ENCODE measurements at places on chromosomes 3 and 15.

DNA sequence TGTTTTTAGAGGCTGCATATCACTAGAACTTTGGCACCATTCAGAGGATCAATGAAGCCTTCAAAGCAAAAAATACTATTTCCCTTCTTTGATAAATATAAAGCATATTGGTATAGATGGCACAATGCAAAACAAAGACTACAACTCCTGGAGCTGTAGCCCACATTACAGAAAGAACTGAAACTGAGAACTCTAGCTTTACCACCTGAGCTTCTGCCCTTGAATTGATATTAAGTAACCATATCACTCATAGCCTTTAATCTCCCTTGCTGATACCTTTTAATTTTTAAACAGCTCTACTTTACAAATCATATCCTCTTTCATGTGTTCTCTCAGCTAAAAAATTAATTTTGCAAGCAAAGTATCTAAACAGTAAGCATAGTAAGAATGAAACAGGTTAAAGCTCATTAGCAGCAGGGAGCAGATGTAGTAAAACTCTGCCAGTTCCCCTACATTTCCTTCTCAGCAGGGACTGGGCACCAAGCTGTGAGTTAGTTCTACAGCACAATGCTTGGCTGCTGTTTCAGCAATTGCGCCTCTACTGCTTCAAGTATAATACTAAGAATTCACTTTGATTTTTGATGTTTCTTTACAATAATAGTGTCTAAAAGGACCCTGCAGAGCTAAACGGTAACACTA is 97.9 kb upstream of the NANOGP8 start:
- no peak for DNase-seq

GRCh38 chr15:34514251-34514670 is 69.2 kb downstream of the GOLGA8B start:
- no peak for DNase-seq

- no peak for DNase-seq
Measured at GRCh38 chr3:132726341-132726823, 4.2 kb upstream of the NPHP3 start.

GRCh38 chr3:177237206-177237605 is 39.9 kb upstream of the TBL1XR1 start:
- DNase-seq, result no peak

DNA sequence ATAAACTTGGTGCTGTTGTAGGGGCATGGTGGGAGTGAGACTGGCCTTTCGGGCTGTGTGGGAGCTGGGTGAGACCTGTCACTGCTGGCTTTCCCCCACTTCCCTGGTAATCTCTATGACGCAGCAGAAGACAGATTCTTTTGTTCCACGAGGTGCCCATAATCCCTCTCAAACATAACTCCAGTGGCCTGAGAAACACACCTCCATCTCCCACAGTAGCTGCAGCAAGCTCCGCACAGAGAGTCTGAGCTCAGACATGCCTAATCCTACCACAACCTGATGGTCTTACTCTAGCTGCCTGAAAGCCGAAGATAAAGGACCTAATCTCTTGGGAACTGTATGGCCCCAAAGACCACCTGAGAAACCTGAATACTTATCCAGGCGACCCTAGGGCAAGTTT is 225.6 kb upstream of the CRBN start:
- DNase-seq, result no peak

GRCh38 chr3:98376631-98377030 is 13.8 kb upstream of the OR5K3 start:
- no peak for DNase-seq

DNA sequence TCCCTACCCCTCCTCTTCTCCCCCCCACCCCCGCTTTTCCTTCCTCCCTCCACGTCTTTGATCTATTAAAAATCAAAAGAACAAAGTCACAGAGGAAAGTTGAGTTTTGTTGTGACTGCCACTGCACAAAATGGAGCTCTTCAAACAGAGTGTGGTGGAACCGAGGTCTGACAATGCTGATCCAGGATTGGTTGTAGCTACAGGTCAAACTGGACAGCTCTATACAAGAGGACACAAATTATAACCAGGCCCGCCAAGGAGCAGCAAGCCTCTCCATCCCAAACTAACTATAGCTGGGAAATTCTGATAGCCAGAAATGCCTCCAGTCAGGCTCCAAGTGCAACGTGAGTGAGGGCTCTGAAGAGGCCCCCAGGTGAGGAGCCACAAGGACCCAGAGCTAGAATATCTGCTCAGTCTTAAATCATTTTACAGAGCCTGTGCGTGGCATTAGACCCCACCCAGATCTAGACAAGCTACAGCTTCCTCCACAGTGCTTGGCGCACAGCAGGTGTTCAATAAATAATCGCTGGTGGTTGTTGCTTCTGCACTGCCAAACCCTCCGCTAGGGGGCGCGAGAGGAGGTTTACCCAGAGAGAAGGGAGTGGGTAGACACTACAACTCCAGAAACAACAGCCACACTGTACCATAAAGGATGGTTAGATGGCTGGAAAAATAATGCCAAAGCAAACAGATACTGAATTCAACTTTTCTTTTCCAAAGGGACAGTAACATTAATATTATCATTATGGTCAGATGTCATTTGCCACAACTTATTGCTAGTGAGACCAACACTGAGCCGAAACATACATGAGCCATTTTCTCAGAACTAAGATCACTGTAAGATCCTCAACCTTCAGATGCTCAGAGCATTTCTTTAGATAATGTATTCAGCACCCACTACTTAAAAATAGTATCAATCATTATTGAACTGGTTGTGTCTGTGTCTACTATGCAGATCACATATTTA is 44.6 kb downstream of the ZIC4 start:
- no peak for DNase-seq

DNA sequence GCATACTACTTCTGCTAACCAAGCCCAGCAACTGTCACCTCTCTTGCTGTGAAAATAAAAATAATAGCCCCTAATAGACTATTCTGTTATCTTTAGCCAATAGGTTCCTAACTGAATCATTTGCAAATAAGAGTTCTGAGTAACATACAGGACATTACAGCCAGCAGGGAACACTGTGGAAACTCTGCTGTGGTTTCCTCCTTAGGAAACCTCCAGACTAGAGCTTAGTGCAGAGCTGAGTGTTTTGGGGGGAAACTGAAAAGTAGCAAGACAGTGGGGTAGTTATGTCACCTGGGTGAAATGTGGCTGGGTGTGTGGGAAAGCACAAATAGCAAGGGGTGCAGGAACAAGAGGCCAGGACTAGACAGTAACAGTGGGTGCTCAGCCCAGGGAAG is 32.4 kb downstream of the DZIP1L start:
- no peak for DNase-seq

GRCh38 chr3:70218471-70218870 is 94.0 kb downstream of the MDFIC2 start:
- no peak for DNase-seq

GRCh38 chr3:191961529-191961928 is 500.6 kb downstream of the PYDC2 start:
- no peak for DNase-seq

GRCh38 chr3:124517306-124517705 is 212.9 kb upstream of the UMPS start:
- DNase-seq, result no peak

DNA sequence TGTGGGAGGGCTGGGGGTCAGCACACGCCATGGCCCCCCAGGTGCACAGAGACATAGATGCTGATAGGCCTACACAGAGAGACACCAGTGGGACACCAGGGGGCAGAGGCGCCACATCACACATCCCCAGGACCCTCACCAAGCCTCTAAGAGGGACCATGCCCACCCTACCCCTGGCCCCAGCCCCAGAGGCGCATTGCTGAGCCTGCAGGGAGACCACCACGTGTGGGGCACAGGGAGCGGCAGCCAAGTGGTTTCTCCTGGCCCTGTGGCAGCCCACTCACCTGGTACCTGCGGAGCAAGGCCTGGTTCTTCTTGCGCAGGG is 1.2 kb downstream of the CCDC9B start:
- no peak for DNase-seq

- DNase-seq, result no peak
Measured at GRCh38 chr3:102531686-102532085, 96.9 kb downstream of the ZPLD1 start.

- DNase-seq, result no peak
Measured at GRCh38 chr3:75886971-75887526, 101.7 kb upstream of the ZNF717 start.

- no peak for DNase-seq
Measured at GRCh38 chr3:84601303-84601702, 357.5 kb upstream of the CADM2 start.

GRCh38 chr3:173371848-173372487 is 25.6 kb upstream of the NLGN1 start:
- no peak for DNase-seq

DNA sequence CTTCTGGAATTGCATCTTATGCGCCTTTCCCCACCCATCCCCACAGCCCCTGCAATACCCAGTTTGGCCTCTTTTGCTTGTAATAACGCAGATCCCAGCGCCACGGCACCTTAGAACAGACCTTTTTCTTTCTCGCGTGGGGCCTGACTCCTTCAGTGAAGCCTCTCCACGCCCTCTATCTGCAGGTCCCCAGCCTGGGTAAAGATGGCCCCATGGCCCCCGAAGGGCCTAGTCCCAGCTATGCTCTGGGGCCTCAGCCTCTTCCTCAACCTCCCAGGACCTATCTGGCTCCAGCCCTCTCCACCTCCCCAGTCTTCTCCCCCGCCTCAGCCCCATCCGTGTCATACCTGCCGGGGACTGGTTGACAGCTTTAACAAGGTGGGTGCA is 594 bp downstream of the CRELD1 start:
- no peak for DNase-seq

DNA sequence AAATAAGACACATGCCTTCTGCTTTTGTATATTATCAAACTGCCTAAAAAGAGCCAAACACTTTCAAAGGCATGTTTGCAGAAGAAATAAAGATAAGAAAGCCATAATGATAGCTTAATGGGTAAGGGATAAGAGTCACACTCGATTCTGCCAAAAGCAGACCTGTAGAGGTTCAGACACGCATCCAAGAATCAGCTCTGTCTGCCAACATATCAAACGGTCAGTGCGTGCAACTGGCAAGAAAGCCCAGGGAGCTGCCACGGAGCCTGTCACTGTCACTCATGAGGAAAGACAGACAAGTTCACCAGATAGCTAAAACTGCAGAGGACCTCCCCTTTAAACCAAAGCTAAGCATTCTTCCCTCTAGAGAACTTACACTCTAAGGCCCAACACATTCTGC is 23.2 kb downstream of the DCP1A start:
- DNase-seq, result no peak

GRCh38 chr3:3240986-3241385 is 61.5 kb upstream of the CRBN start:
- no peak for DNase-seq

DNA sequence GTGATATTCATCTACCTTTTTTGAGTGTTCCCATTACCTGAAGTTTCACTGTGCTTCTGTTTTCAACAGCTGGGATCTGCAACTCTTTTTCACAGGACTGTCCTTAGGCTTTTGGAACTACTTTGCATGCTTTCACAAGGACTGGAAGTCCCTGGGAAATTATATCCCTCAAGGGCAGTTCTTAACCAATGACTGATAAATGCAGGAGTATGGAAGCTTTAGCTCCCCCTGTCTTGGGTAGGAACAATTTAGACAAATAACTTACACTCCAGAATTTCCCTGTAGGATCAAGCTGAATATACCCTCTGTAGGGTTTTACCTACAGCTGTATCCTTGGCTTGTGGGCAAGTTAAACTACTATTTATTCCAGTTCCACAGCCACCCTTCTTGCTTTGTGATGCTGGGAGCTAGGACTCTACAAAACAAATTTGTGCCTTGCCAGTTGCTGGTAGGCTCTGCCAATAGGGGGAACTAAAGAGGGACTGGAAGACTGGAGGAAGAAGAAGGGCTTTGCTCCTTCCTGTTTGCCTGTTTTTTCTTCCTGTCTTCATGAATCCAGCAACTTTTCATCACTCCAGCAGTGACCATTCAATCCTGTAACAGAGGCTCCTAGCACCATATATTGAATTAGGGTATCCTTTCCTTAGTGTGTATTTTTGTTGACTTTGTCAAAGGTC is 6.8 kb upstream of the ZNF280D start:
- no peak for DNase-seq

DNA sequence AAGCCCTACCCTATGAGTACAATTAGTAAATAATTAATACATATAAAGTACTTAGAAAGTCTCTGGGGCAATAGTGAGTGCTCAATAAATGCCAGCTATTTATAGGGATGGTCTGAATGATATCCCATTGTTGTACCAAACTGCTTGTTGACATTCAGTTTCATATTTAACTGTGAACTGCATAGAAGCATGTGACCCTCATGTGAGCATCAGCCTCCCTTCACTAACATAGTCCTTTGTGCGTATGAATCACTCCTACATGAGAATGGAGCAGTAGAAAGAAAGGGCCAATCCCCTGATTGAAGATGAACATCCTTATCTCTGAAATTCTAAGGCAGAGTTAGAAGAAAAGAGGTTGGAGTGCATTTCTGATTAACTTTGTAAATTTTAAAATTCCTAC is 68.7 kb upstream of the ATP10A start:
- no peak for DNase-seq

GRCh38 chr3:183018421-183019192 is 38.3 kb upstream of the DCUN1D1 start:
- no peak for DNase-seq

DNA sequence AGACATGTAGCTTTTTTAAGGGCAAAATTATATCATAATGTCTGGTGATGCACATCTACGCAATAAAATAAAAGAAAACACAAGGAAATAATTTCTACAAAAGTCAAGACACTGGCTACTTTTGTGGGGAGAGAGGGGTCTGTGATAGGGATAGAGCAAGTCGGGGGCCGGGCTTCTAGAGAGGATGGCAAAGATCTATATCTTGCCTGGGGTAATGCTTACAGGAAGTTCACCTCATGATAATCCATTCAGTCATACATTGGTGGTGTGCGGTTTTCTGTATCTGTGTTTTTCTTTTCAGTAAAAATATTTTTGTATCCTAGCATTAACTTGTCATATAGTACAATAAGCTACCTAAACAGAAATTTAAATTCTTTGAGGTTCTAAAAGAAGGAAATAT is 178.8 kb downstream of the ARRDC4 start:
- DNase-seq, result no peak

Data from activated gamma-delta T cell treated with Interleukin-2 at 50 U/mL for 16 hours (primary cell).